NCI-H187 treated with DMSO at 0.1 percent for 48 hours (cell line): ENCODE measurements at places on chromosomes 13 and 19.
A peak's percentile ranks its signal among the peaks of the same experiment; 100 is the strongest.

DNA sequence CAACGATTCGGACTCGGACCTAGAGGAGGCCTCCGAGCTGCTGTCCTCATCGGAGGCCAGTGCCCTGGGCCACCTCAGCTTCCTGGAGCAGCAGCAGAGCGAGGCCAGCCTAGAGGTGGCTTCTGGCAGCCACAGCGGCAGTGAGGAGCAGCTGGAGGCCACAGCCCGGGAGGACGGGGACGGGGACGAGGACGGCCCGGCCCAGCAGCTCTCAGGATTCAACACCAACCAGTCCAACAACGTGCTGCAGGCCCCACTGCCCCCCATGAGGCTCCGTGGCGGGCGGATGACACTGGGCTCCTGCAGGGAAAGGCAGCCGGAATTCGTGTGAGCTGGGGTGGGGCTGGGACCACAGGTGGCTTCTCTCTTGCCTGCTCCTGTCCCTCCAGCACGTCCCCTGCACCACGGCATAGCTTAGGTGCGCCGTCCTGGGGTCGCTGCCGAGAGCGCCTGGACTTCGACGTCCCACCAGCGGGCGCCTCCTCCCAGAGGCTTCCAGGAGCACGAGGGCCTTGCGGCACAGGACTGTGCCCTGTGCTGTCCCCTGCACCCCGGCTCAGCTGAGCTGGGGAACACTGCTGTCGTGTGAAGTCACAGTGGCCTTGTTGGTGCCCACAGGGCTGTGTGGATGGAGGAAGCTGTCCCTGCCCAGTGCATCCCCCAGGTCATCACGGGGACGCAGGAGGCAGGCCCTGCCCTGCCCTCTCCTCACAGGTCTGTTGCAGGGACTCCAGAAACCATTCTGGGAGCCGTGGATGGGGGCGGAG lies 9.3 kb downstream of the POLR2E start:
- DNase-seq: no peak

DNA sequence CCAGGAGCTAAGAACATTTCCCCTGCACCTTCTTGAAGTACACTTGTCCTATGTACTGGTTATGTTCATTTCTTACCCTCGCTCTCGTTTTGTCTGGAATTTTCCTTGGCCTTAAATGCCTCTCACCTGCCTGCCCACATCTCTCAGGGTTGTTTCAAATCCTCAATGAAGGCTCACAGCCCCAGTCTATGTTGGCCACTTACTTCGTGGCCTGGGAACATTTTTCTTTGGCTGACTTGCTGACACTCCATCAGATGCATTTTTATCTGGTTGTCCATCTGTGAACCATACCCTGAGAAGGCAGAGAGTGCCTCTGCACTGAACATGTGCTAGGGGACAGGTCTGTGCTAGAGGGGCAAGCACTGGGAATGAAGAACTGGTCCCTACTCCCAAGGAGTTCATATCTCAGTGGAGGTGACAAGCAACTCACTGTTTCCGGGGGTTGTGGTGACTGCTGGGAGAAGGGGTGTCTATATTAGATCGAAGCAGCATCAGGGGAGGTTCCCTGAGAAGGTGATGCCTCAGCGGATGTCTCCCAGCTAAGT lies 53.6 kb downstream of the USPL1 start:
- no peak for DNase-seq

DNA sequence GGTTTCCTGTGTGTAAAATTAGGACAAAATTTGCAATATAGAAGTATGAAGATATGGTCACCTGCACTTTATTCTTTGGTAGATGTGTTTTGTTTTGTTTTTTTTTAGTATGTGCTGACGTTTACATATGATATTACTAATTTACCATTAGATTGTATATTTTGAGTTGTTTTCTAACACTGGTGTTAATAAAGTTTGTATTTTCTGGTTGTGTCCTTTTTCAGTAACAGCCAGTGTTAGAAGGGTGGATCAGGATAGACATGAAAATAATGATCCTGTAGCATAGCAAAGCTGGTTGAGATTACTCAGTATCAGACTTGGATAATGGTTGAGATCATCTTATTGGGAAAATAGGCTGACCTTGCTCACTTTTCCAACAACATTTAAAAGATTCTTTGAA lies 6.2 kb downstream of the NAA16 start:
- no peak for DNase-seq

GRCh38 chr19:57814505-57815246 lies at the start of gene ZNF552:
ZNF552 (minus strand) TSS chr19:57814913; CDS start chr19:57814743, 170 bp downstream.
- DNase-seq: peak; percentile 85

DNA sequence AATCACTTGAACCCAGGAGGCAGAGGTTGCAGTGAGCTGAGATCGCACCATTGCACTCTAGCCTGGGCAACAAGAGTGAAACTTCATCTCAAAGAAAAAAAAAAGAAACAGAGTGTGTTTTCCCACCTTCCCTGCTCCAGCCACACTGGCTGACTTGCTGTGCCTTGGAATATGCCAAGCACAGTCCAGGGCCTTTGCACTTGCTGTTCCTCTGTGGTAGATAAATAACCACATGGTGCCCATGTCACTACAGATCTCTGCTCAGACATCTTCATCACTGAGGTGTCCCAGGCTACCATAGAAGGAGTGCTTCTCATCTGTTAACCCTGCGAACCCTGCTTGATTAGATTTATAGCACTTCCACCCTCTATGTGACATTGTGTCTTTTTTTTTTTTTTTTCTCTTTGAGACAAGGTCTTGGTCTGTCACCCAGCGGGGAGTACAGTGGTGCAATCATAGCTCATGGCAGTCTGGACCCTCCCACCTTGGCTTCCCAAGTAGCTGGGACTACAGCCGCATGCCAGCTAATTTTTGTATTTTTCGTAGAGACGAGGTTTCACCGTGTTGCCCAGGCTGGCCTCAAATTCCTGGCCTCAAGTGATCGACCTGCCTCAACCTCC lies 10.4 kb downstream of the SMARCA4 start:
- DNase-seq: no peak

GRCh38 chr13:42041684-42042035 lies 6.8 kb upstream of the DGKH start:
- DNase-seq: no peak

DNA sequence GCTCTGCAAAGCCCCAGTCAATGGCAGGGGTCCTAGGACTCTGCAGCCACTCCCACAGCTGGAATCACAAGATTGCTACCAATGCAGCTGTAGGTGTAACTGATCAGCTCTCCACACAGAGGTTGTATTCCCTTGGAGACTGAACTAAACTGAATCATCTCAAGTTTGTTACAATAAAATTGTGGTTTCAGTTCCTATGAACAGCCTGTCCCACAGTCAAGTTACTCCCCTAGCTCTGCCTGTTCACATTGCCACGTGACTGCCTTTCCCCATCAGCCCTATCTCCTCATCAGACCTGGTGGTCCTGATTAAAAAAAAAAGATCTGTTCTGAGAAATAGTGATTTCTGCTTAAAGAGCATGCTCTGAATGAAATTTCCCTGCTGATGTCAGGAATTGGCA lies 287.9 kb upstream of the NBEA start:
- no peak for DNase-seq

- DNase-seq: no peak
Measured at GRCh38 chr13:27076421-27076820, 95.2 kb downstream of the USP12 start.

DNA sequence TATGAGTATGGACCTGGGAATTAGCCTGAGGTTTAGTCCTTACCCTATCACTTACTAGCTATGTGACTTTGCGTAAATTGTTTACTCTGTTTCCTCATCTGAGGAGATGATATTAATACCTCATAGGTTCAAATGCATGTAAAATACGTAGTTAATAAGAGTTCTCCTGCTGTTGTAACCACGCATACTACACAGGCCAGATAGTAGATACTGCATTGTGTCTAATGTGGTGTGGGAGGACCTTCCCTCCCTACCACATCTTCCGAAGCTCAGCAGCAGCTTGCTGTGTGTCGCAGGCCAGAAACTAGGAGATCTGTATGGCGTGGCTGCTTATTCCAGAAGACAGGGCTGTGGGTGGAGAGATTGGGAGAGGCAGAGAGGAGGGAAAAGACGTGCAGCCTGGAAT lies 23.0 kb downstream of the GTF2F2 start:
- DNase-seq: no peak

DNA sequence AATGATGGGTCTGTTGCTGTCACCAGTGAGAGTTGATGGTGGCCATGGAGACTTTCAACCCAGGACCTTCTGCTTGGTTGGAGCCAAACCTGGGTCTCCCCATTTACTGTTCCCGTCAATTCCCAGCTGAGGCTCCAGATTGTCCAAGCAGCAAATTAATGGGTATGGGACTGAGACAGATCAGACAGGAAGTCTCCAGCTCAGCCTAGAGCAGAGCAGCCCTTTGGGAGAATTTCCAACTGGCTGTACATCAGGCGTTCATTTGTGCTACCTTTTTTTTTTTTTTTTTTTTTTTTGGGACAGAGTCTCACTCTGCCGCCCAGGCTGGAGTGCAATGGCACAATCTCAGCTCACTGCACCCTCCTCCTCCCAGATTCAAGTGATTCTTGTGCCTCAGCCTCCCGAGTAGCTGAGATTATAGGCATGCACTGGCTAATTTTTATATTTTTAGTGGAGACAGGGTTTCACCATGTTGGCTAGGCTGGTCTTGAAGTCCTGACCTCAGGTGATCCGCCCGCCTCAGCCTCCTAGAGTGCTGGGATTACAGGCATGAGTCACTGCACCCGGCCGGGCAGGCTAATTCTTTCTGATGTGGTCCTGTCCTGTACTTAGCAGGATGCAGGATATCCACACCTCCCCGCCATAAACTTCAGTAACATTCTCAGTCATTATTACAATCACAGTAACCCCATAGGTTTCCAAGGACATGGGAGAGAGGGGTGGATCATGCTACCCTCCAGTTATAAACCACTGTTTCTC lies 9.3 kb downstream of the MAP3K10 start:
- DNase-seq: no peak

DNA sequence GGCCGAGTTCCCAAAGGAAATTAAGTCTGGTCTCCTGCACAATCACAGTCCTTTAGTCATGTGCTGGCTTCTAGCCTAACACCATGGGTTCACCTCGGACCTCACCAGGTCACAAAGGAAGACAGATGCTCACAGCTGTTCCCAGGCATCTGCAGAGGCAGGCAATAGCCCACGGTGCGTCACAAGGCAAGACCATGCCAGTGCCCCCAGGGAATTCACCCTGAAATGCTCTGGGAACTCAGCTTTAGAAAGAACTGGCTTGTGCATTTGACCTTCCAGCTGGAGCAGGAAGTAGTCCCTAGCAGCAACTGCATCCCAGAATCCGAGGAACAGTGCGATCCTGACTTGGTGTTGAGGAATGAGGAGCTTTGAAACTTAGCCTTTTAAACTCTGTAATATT lies 96.8 kb upstream of the WASF3 start:
- DNase-seq: no peak

GRCh38 chr19:48950159-48950558 lies 4.5 kb upstream of the BAX start:
- DNase-seq: no peak

GRCh38 chr19:33441277-33441699 lies 67.8 kb downstream of the CEBPG start:
- no peak for DNase-seq

- DNase-seq: no peak
Measured at GRCh38 chr19:9645472-9645871, 24.4 kb upstream of the ZNF561 start.

GRCh38 chr13:97339019-97339987 lies 94.7 kb upstream of the RAP2A start:
- DNase-seq: no peak

- DNase-seq: peak; percentile 47
Measured at GRCh38 chr19:13718733-13719132, 45.6 kb upstream of the MRI1 start.

DNA sequence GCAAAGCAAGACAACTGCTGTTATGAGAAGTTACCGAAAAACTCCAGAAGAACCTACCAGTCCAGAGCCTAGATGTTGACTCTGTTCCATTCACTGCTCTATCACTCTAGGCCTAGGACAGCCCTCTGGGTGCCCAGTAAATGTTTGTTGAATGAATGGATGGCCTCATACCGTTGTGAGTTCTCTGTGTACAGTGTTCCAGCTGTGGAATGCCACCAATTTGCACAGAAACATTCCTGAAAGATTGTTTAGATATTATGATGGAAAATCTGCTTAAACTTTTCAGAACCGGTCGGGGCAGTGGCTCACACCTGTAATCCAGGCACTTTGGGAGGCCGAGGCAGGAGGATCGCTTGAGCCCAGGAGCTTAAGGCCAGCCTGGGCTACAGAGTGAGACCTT lies 1.3 kb upstream of the FBL start:
- no peak for DNase-seq

DNA sequence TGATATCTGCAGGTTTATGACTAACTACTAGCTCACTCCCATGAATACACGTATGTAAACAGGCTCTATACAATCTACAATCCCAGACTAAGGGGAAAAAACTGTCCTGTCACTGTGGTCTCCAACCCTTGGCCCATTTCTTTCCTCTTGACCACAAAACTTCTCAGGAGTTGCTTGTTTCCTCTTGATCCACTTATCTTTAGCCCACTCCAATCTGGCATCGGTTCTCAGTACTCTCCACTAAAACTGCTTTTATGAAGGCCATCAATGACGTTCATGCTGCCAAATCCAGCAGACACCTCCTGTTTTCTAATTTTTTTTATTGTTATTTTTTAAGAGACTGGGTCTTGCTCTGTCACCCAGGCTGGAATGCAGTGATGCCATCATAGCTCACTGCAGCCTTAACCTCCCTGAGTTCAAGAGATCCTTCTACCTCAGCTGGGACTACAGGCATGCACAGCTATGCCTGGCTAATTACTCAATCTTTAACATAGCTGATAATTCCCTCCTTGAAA lies 31.9 kb upstream of the USPL1 start:
- DNase-seq: no peak

DNA sequence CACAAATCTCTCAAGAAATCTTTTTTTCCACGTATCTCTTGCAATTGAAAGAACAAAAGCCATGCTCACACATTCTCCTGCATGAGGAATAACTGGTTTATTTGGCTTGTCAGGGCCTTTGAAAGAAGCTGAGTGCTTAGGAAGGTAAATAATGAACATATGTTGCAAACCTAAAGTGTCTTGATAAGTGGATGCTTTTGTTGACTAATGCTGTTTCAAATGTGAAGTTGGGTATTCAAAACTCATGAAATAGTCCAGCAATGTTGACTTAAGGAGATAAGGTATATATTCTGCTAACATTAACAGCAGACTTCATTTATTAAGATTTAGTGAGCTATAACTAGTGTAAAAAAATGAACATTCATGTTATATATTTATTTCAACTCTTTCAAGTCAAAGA lies 1792.7 kb upstream of the MIR17HG start:
- DNase-seq: peak; percentile 91

- DNase-seq: no peak
Measured at GRCh38 chr19:5099701-5100221, 130.8 kb downstream of the KDM4B start.
